ENCODE measurements at places on chromosomes 5 and 9. TPM values are rescaled to one million over a fixed set of nuclear protein-coding genes. Genes with fewer than 3 reads are reported as not detected.

PRUNE2 gene
- 1.4 TPM for total RNA-seq

DNA sequence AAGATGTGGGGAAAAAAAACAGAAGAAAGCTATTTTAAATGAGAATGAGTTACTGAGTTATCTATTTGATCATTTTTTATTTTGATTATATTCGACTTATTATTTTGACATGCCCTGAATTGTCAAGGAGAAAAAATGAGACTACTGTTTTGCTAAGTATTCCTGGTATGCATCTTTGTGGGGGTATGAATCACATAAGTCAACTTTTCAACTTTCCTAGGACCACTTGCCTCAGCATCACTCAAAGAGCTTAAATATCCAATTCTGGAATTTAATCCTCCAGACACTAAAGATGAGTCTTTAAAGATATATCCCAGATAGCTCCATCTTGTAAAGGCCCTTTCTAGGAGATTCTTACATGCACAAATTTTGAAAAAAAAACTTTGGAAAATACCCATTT is 17.4 kb upstream of the SPDL1 start:
- H3K27me3 ChIP-seq = peaks cover 8% of the 10 kb centered on the region
- no peak overlapping the region for H3K4me3 ChIP-seq
- H3K27ac ChIP-seq = no peak overlapping the region
- no peaks in the 10 kb centered on the region for H3K36me3 ChIP-seq
- no peaks in the 10 kb centered on the region for H3K4me1 ChIP-seq
- no peak for DNase-seq

GRCh38 chr5:81839034-81839433 is 88.1 kb upstream of the SSBP2 start:
- H3K4me1 ChIP-seq = no peaks in the 10 kb centered on the region
- no peaks in the 10 kb centered on the region for H3K27me3 ChIP-seq
- H3K27ac ChIP-seq = no peak overlapping the region

- H3K36me3 ChIP-seq = no peaks in the 10 kb centered on the region
- no peak overlapping the region for H3K27ac ChIP-seq
- no peak for DNase-seq
- no peaks in the 10 kb centered on the region for H3K4me1 ChIP-seq
Observed at GRCh38 chr5:136311999-136312398, 53.3 kb downstream of the TRPC7 start.

DNA sequence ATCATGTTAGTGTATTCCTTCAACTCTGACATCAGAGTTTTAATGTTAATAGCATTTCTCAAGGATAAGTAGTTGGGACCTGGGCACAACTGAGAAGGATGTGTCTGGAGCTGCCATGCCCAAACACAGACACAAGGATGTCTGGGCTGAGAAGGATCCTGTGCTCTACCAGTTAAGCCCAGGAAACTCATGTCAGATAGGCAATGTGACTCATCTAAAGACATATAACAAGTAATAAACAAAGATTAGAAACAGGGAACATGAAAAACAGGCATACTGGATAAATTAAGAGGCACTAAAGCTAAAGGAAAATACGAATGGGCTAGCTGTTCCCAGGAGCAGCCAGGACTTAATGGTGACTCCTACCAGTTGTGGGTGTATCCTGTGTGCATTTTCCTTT is 9.1 kb upstream of the EGFLAM start:
- H3K4me3 ChIP-seq = no peak overlapping the region
- no peaks in the 10 kb centered on the region for H3K4me1 ChIP-seq
- H3K36me3 ChIP-seq = no peaks in the 10 kb centered on the region
- no peak for DNase-seq

GRCh38 chr5:58937031-58937681 is 354.3 kb downstream of the RAB3C start:
- H3K27ac ChIP-seq = no peak overlapping the region
- no peaks in the 10 kb centered on the region for H3K36me3 ChIP-seq
- no peak for DNase-seq
- H3K27me3 ChIP-seq = peaks cover 2% of the 10 kb centered on the region
- no peaks in the 10 kb centered on the region for H3K4me1 ChIP-seq
- H3K4me3 ChIP-seq = no peak overlapping the region
